ENCODE measurements at places on chromosomes 4 and X. TPM values are rescaled to one million over a fixed set of nuclear protein-coding genes. Genes with fewer than 3 reads are reported as not detected.

EXOC1 gene
- 45.6 TPM for total RNA-seq

ZNF185 gene
- total RNA-seq: 5.9 TPM

ADH7 gene
- not detected for total RNA-seq

MTNR1A gene
- total RNA-seq: not detected

- H3K4me1 ChIP-seq: no peaks in the 10 kb centered on the region
- no peak overlapping the region for H3K4me3 ChIP-seq
- H3K27ac ChIP-seq: no peak overlapping the region
- DNase-seq: no peak
- H3K27me3 ChIP-seq: no peaks in the 10 kb centered on the region
- no peaks in the 10 kb centered on the region for H3K36me3 ChIP-seq
Observed at GRCh38 chr4:1577822-1578217, 106.3 kb downstream of the FAM53A start.

GATA1 gene
- not detected for total RNA-seq

TMEM31 gene
- total RNA-seq: not detected

DNA sequence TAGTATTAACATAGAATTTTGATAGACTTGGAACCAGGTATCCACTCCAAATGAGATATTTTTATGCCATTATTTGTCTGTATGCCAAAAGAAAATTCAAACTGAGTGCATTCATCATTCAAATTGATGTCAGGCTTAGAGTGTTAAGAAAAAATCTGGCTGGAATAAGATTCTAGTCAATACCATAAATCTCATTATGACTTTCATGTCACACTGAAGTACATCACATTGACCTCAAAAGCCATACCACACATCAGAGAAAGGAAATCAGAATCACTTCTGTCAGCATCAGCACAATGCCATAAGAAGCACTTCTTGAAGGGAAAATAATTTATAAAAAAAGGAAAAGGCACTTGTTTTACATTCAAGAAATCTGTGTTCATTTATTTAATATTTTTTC lies 119.0 kb upstream of the BMP3 start:
- no peaks in the 10 kb centered on the region for H3K36me3 ChIP-seq
- no peak overlapping the region for H3K4me3 ChIP-seq
- H3K27me3 ChIP-seq: no peaks in the 10 kb centered on the region
- no peak for DNase-seq
- H3K27ac ChIP-seq: no peak overlapping the region
